CMK (cell line): ENCODE measurements at places on chromosomes 1 and 21.
A peak's percentile ranks its signal among the peaks of the same experiment; 100 is the strongest.

GRCh38 chr1:180616439-180616838 is 15.4 kb upstream of the XPR1 start:
- DNase-seq: no peak

GRCh38 chr1:220694866-220695382 is 4.8 kb downstream of the C1orf115 start:
- no peak for DNase-seq

DNA sequence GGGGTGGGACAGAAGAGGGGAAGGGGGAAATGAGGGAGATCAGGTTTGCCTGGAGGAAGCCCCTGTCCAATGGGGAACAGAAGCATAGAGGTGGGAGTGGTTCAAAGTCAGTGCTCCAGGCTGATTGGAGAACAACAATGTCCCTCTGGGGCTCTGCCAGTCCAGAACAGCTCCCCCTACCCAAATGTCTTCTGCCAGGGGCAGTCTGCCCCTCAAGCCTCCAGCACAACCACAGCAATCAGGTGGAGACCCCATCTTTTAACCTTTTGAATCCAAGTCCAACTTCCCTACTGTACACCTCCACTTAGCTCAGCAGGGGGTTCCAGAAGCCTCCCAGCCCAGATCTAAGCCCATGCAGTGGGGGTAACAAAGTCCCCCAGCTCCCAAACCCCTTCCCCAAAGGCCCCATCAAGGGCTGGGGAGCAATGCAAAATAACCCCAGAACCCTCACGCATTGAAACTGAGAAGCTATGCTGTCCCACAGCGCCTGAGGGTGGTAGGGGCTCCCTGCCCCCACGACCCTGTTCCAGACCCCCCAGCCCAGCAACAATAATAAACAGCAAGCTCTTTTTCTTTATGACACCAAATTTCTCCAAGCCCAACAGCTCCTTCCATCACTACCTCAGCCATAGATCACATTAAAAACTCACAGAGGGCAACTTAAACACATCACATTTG is 3.3 kb downstream of the AHDC1 start:
- DNase-seq: no peak

GRCh38 chr1:2555634-2556276 is 416 bp upstream of the TNFRSF14 start:
- peak; percentile 95 for DNase-seq

GRCh38 chr1:41622859-41623732 is 138.6 kb upstream of the EDN2 start:
- no peak for DNase-seq

DNA sequence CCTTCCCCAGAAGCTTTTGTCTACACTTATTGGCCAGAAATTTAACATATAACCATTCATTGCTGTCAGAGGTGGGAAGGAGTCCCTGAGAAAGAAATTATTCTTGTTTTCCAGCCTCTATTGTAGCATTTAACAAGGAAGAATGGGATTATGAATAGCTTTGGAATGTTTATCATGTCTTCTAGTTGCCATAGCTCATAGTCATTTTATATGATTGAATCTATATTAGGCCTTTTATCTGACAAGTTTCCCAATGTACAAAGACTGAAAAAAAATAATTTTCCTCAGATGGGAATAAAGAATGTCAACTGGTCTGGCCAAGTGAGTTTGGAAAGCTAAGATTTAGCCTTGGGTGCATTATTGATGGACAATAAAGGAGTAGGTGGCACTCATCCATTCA is 28.3 kb downstream of the PTPRC start:
- no peak for DNase-seq

GRCh38 chr1:214296860-214297745 is 16.1 kb downstream of the SMYD2 start:
- no peak for DNase-seq

DNA sequence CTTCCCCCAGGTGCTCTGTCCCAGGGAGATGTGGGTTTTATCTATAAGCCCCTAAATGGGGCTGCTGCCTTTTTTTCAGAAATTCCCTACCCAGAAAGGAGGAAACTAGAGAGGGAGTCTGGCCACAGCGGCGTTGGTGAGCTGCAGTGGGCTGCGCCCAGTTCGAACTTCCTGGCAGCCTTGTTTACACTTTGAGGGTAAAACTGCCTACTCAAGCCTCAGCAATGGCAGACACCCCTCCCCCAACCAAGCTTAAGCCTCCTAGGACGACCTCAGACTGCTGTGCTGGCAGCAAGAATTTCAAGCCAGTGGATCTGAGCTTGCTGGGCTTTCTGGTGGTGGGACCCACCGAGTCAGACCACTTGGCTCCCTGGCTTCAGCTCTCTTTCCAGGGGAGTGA is 46.2 kb upstream of the PAPPA2 start:
- no peak for DNase-seq

- no peak for DNase-seq
These were observed 187.9 kb downstream of the SMYD3 start for GRCh38 chr1:246319083-246319714.

- no peak for DNase-seq
These were observed 14.5 kb upstream of the CFHR4 start for GRCh38 chr1:196873385-196873784.

DNA sequence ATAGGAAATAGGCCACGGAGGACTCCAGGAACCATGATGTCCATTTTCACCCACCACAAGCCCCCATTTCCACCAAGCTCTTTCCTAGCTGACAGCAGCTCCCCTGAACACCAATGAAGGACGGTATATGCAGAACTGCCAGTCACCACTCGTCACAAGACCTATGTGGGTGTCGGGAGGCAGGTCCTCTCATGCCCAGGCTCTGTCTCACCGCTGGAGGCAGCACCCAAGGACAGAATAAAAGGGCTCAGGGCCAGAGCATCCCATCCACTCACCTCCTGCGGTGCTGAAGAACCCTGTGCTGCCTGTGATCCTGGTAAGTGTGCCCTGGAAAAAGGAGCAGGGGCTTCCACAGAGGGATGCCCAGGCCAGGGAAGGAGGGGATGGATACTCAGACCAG is at the start of gene LCE1F:
LCE1F (plus strand) TSS at position 266 of the 400 bp plus-strand sequence. CDS start 1,232 bp downstream, outside the sequence.
- no peak for DNase-seq

- no peak for DNase-seq
These were observed 64.4 kb downstream of the GALNT2 start for GRCh38 chr1:230131457-230131856.

DNA sequence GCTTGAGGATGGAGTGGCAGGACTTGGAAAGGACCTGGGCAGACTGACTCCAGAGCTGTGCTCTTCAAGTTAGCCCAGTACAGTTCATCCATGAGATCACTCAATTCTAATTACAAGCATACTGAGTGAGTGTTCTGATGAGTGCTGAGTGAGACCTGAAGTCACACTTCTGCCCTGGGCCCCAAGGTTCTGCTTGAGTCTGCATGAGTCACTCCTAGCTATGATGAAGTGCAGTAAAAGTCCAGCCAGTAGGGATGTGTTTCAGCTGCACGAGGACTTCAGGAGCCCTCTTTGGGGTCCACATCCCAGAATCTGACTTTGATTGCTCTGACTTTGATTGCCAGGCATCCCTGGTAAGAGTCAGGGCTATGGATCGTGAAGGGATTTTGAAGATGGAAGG is 35.8 kb downstream of the PLEKHA6 start:
- DNase-seq: no peak

DNA sequence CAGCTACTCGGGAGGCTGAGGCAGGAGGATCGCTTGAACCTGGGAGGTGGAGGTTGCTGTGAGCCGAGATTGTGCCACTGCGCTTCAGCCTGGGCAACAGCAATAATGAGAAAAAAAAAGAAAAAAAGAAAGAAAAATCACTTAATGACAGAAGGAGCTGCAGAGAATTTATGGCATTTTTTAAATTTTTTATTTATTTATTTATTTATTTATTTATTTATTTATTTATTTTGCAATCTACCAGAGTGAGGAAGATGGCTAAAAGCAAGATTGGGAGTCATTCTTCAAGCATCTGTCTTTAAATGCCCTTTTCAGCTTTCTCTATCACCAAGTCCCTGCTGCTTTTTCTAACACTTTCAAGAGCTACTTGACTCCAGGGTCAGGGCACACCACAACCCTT is 91.7 kb downstream of the WDR4 start:
- DNase-seq: no peak

- DNase-seq: no peak
These were observed 57.6 kb downstream of the LDLRAD2 start for GRCh38 chr1:21869620-21870121.

DNA sequence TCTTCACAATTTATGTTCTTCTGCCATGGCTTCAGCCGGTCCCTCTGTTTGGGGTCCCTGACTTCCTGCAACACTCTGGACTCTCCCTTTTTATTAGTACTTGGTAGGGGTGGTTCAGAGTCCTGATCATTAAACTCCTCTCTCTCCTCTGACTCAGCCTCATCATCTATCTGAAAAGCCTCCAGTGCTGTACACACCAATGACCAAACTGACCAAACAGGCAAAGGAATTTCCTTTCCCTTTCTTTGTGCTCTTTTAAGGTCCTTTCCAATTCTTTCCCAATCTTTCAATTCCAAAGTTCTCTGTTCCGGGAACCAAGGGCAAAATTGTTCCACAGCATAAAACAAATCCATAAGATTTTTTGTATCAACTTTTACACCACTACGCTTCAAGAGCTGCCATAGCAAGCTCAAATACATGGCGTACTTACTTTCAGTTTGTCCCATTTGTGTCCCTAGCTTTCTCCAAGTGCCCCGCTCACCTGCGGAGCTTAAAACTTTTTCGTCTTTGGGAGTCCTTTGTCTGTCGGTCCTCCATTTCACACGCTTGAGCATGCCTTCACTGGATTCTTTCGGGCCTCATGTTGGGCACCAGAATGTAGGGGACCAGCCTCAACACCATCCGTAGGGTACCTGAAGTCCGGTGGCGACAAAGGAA is 9.6 kb downstream of the DAP3 start:
- no peak for DNase-seq

- no peak for DNase-seq
These were observed 65.2 kb upstream of the LRRC8D start for GRCh38 chr1:89755591-89755990.

- no peak for DNase-seq
These were observed 198.6 kb upstream of the JUN start for GRCh38 chr1:58982259-58982998.

GRCh38 chr1:171715813-171716251 is 26.0 kb downstream of the VAMP4 start:
- no peak for DNase-seq
